ENCODE measurements at places on chromosomes 3 and 15.

- H3K36me3 ChIP-seq = no peaks in the 10 kb centered on the region
- H3K4me3 ChIP-seq = no peak overlapping the region
- no peak overlapping the region for H3K27ac ChIP-seq
- H3K4me1 ChIP-seq = no peaks in the 10 kb centered on the region
- peaks cover 5% of the 10 kb centered on the region for H3K27me3 ChIP-seq
- DNase-seq = no peak
Observed at GRCh38 chr15:101318147-101318819, 23.2 kb upstream of the SNRPA1 start.

- no peak overlapping the region for H3K27ac ChIP-seq
- H3K36me3 ChIP-seq = no peaks in the 10 kb centered on the region
- no peak for DNase-seq
- H3K4me3 ChIP-seq = no peak overlapping the region
Observed at GRCh38 chr3:134901461-134901860, 106.4 kb downstream of the EPHB1 start.

DNA sequence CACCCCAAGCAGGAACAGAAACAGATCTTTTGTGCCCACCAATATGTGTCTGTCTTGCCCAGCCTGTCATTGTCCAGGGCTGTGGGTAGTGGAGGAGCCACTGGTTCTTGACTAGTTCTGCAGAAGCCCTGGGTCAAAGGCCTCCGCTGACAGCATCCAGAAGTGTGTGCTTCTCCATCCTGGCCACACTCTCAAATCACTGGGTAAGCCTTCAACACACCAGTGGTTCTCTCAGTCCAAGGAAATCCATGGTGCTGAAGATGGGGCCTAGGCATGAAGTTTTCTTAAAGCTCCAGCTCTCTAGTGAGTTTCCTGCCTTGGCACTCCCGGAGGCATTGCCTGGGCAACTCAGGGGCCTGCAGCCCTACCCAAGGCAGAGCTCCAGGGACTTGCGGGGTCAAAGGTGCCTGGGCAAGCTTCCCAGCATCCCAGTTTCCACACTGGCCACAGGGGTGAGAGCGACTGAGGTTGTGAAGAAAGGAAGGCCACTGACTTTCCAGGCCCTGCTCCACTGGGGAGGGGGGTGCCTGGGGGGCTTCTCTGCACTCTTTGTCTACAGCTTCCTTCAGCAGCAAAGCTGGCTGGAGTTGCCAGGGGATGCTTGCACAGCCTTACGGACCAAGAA is 37.9 kb upstream of the RPL32 start:
- H3K36me3 ChIP-seq = no peaks in the 10 kb centered on the region
- H3K4me3 ChIP-seq = no peak overlapping the region
- peaks cover 8% of the 10 kb centered on the region for H3K4me1 ChIP-seq
- no peaks in the 10 kb centered on the region for H3K27me3 ChIP-seq
- no peak overlapping the region for H3K27ac ChIP-seq

DNA sequence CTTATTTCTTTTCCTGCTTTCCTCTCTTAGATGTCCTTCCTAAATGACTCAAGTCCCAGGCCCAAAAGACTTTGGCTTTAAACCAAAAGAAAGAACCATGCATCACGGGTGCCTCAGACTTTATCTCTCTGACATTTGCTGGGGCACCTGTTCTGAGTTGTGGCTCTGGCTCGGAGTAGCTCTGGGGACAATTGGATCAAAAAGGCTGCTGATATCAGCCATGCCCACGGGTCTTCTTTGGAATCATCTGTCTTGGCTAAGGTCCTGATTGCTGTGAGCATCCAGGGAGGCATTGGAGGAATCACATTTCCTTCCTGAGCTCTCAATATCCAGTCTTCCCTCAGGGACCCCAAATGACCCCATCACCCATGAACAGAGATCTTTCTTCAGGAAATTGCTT is 59.9 kb downstream of the CLSTN2 start:
- no peak overlapping the region for H3K27ac ChIP-seq
- no peaks in the 10 kb centered on the region for H3K27me3 ChIP-seq
- H3K36me3 ChIP-seq = no peaks in the 10 kb centered on the region
- H3K4me1 ChIP-seq = no peaks in the 10 kb centered on the region
- H3K4me3 ChIP-seq = no peak overlapping the region

GRCh38 chr15:97301166-97301565 is 659.3 kb upstream of the ARRDC4 start:
- no peaks in the 10 kb centered on the region for H3K4me1 ChIP-seq
- H3K4me3 ChIP-seq = no peak overlapping the region
- H3K27ac ChIP-seq = no peak overlapping the region
- no peak for DNase-seq
- no peaks in the 10 kb centered on the region for H3K27me3 ChIP-seq
- no peaks in the 10 kb centered on the region for H3K36me3 ChIP-seq

- H3K27ac ChIP-seq = no peak overlapping the region
- no peak for DNase-seq
- no peaks in the 10 kb centered on the region for H3K27me3 ChIP-seq
- no peaks in the 10 kb centered on the region for H3K4me1 ChIP-seq
- no peak overlapping the region for H3K4me3 ChIP-seq
- no peaks in the 10 kb centered on the region for H3K36me3 ChIP-seq
Observed at GRCh38 chr3:176590722-176591121, 606.6 kb downstream of the TBL1XR1 start.

DNA sequence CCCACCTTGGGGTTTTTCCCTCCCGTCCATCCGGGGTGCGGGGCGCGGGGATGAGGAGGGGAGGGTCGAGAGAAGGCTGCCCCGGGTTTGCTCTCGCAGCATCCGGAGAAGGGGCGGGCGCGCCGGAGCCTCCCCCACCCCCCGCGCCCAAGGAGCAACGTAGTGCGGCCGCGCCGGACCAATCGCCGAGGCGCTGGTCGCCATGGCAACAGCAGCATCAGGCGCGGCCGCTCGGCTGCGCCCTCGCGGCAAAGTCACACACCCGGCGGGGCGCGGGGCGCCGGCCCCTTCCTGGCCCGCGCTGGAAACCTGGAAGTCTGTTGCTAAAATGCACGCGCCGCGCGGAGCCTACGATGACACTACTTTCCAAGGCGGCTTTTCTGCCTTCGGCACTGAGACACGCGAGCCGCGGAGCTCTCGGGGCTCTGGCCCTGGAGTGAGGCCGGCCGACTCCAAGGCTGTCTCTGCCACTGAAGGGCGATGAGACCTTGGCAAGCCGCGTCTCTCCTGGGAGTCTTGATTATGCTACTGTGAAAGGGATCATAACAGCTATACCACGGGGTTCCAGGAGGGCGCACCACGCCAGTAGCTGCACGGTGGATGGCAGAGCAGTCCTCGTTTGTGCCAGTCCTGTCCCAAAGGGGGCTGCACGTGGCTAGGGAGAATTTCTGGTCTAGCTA is at the start of gene IQSEC1:
Gene IQSEC1, minus strand, starts transcription at position 104 of the 680 bp plus-strand sequence. CDS start 415 bp downstream, outside the sequence.
- H3K27ac ChIP-seq = no peak within 1 kb of the TSS
- no peaks in the 10 kb centered on the region for H3K4me1 ChIP-seq
- peak; percentile 62 for DNase-seq
- H3K36me3 ChIP-seq = no peaks in the 10 kb centered on the region
- H3K27me3 ChIP-seq = peaks cover 64% of the 10 kb centered on the region

DNA sequence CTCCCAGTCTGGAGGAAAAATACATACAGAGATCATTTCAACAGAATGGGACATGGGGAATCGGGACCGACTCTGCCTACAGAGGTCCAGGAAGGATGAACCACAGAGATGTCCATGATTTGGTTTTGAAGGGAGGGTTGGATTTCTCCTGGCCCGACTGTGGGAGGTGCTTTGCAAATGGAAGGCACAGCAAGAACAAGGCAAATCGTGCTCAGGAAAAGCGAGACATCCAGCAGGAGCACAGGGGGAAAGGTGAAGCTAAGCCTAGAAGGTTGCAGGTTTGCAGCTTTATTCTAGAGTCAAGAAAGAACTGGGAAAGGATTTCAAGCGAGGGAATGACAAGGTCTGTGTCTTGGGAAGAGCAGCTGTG is 181.9 kb downstream of the OPA1 start:
- H3K27me3 ChIP-seq = no peaks in the 10 kb centered on the region
- H3K4me1 ChIP-seq = peaks cover 6% of the 10 kb centered on the region
- H3K27ac ChIP-seq = no peak overlapping the region
- H3K36me3 ChIP-seq = no peaks in the 10 kb centered on the region
- DNase-seq = no peak

GRCh38 chr15:29870495-29871151 is 48.4 kb upstream of the TJP1 start:
- no peaks in the 10 kb centered on the region for H3K36me3 ChIP-seq
- H3K4me3 ChIP-seq = no peak overlapping the region
- peak; percentile 11 for DNase-seq
- no peaks in the 10 kb centered on the region for H3K27me3 ChIP-seq
- peaks cover 47% of the 10 kb centered on the region for H3K4me1 ChIP-seq

DNA sequence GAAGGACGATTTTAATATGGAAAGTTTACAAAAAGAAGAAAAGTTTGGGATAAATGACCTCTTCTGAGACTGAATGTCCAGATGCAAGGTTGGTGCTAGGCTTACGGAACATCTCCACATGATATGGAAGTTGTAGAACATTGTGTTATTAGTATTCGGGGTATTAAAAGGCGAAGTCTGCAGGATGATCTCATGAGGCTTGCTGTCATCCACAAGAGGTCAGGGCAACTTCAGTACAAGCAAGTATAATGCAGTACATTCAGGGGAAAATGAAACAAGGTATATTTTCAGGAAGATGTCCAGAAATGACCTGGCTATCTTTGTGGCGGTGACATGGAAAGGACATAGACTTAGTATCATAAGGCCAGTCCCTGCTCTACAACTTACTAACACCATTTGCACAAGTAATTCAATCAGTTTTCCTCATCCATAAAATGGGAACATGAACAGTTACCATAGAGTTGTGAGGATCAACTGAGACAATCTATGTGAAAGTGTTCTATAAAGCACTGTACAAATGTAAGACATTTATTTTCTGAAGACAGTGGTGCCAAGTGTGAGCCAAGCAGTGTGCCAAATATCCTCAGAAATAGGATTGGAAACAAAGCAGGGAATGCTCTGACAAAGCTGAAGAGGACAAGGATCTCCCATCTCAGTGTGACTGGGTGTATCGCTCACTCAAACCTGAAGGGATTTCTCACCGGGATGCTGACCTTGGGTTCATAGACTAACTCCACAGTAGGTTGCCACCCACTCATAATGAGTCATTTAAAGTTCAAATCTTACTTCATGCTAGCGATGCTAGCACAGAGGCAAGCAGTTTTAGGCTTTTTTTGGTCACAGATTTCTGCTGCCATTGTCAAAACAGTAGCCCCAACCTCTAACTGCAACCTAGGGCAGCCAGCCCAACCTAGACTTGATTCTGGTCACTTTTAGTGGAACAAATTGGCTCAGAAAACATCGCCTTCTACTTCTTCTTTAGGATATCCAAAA is 118.3 kb downstream of the TIGIT start:
- H3K4me1 ChIP-seq = peaks cover 23% of the 10 kb centered on the region

GRCh38 chr3:113712129-113712528 is 15.7 kb upstream of the USF3 start:
- no peak overlapping the region for H3K27ac ChIP-seq
- H3K4me3 ChIP-seq = no peak overlapping the region
- DNase-seq = peak; percentile 13

- H3K27me3 ChIP-seq = no peaks in the 10 kb centered on the region
- H3K36me3 ChIP-seq = no peaks in the 10 kb centered on the region
- peaks cover 14% of the 10 kb centered on the region for H3K4me1 ChIP-seq
- H3K27ac ChIP-seq = no peak overlapping the region
- H3K4me3 ChIP-seq = no peak overlapping the region
- DNase-seq = peak; percentile 99
Observed at GRCh38 chr15:70856884-70857561, 3.1 kb upstream of the LARP6 start.

- no peak overlapping the region for H3K4me3 ChIP-seq
- DNase-seq = no peak
- H3K36me3 ChIP-seq = no peaks in the 10 kb centered on the region
- no peaks in the 10 kb centered on the region for H3K4me1 ChIP-seq
- peaks cover 9% of the 10 kb centered on the region for H3K27me3 ChIP-seq
Observed at GRCh38 chr15:50057905-50058639, 61.0 kb downstream of the ATP8B4 start.

GRCh38 chr3:148948913-148949657 is 42.3 kb upstream of the GYG1 start:
- no peaks in the 10 kb centered on the region for H3K36me3 ChIP-seq
- H3K4me3 ChIP-seq = no peak overlapping the region
- no peak for DNase-seq
- H3K27me3 ChIP-seq = no peaks in the 10 kb centered on the region
- no peaks in the 10 kb centered on the region for H3K4me1 ChIP-seq

DNA sequence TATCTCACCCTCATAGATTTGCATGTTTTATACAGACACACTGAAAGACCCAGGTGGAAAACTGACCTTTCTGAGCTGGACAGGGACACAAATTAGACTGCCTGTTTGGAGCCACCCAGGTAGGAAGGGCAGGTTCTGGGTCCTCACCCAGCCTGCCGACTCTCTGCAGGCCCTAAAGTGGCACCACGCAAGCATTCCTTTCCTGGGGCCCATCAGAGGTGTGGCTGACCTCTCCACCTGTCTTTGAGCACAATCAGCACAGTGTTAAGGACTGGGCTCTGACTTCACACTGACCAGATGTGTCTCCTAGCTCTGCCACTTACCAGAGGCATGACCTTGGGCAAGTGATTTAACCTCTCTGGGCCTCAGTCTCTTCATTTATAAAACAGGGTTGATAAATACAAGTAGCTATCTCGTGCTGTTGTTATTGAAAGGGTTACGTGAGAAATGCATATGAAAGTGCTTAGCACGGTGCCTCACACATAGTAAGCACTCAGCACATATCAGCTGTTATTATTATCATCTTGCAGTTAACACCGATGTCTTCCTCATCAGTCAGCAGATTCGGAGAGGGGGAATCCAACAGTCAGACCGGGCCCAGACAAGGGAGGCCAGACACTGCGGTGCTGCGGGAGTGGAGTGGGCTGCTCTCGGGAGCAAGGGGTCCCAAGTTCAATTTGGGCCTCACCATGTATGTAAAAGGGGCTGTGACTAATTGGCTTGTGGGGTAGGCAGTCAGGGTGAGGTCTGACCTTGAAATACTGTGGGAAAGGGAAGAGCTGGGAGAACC is 2.0 kb upstream of the TBC1D2B start:
- no peak for DNase-seq
- no peak overlapping the region for H3K4me3 ChIP-seq
- H3K27me3 ChIP-seq = no peaks in the 10 kb centered on the region
- no peaks in the 10 kb centered on the region for H3K36me3 ChIP-seq
- H3K27ac ChIP-seq = peak overlapping the region; percentile 27

GRCh38 chr3:196174652-196175051 is 36.5 kb downstream of the ZDHHC19 start:
- H3K27me3 ChIP-seq = no peaks in the 10 kb centered on the region
- H3K4me1 ChIP-seq = peaks cover 4% of the 10 kb centered on the region
- no peak for DNase-seq
- no peak overlapping the region for H3K27ac ChIP-seq
- no peak overlapping the region for H3K4me3 ChIP-seq

- DNase-seq = peak; percentile 97
- H3K27ac ChIP-seq = no peak overlapping the region
- no peaks in the 10 kb centered on the region for H3K27me3 ChIP-seq
- no peak overlapping the region for H3K4me3 ChIP-seq
- no peaks in the 10 kb centered on the region for H3K36me3 ChIP-seq
Observed at GRCh38 chr3:149339931-149340309, 6.5 kb upstream of the TM4SF18 start.

DNA sequence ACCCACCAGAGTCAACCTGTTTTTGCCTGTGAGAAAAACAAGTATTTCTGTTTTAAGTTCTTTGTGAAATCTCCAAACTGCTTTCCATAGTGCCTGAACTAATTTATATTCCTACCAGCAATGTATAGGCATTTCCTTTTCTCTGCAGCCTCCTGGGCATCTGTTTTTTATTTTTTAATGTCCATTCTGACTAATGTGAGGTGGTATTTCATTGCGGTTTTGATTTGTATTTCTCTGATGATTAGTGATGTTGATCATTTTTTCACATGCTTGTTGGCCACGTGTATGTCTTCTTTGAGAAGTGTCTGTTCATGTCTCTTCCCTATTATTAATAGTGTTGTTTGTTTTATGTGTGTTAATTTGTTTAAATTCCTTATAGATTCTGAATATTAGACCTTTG is 820.5 kb downstream of the MCTP2 start:
- no peak overlapping the region for H3K4me3 ChIP-seq
- H3K4me1 ChIP-seq = no peaks in the 10 kb centered on the region
- no peaks in the 10 kb centered on the region for H3K36me3 ChIP-seq
- no peaks in the 10 kb centered on the region for H3K27me3 ChIP-seq
- DNase-seq = no peak

Data from cardiac muscle cell (in vitro differentiated cells and primary cell).